ENCODE measurements at places on chromosomes 6 and 20.

- no peak for DNase-seq
Observed at GRCh38 chr6:126134491-126134890, 148.2 kb downstream of the TRMT11 start.

GRCh38 chr20:38471987-38472512 is 593 bp upstream of the RALGAPB start:
- no peak for DNase-seq

- no peak for DNase-seq
Observed at GRCh38 chr20:24786111-24786495, 163.0 kb upstream of the CST7 start.

DNA sequence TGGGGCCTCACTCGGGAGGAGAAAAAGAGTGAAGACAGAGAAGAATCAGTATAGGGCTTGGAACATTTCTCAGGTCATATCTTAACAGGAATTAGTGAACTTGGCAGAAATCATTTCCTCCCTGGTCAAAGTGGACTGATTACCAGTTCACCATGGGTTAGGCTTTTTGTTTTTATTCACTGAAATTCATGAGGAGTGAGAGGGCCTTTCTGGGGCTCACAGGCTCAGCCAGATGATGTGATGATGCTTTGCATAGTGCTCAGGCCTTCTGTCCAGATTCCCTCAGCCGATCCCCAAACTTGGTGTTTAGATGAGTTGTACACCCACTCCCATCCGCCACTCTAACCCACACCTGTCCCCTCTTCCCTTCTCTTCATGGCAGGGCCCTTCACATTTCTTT is 32.5 kb downstream of the SRSF3 start:
- no peak for DNase-seq

DNA sequence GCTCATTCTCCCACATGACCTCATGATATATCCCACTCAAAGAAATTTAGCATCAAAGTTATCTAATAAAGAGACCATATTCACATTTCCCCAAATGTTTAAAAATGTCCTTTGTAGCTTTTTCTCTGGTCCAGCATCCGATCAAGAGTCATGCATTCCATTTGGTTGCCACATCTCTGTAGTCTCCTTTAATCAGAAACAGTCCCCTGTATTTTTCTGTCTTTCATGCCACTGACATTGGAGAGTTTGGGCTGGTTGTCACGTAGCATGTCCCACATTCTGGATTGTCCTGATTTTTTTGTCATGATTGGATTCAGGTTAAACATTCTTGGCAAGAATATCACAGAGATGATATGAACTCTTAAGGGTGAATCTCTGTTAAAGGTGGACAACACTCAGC is 55.7 kb downstream of the SNX5 start:
- DNase-seq: no peak

DNA sequence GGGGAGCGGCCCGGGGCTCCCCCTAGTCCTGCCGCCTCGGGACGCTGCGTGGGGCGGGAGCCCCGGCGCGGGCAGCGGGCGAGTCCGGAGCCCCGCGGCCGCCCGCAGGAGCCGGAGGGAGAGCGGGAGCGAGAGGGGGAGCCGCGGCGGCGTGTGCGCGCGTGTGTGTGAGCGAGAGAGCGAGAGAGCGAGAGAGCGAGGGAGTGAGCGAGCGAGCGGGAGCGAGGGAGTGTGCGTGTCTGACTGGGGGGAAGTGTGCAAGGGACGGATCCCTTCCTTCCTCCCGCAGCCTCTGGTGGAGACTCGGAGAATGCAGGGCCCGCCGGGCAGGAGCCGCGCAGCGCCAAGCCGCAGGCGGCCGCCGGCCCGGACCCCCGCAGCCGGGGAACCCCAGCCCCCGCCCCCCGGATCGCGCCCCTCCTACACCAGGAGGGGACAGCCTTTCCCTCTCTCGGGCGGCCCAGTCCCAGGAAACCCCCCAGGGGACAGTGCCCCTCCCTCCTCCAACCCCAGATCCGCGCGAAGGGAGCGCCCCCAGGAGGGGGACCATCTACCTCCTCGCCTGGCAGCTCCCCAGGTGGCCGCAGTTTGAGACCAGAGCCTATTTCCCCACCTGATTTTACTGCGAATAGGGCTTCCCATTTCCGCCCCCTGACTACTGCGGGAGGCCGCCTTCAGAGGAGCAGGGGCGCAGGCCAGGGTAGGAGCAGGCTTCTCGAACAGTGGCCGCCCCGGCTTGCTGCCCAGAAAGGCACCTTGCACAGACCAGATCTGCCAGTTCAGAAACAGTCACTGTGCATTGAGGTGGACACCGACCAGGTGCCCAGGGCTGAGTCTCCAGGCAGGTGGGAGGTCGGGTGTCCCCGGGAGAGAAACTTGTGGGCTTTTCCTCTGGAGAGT is at the start of gene CDH22:
Gene CDH22, minus strand, starts transcription at position 241 of the 900 bp plus-strand sequence. CDS start 57,204 bp downstream, outside the sequence.
- DNase-seq: no peak

- peak; percentile 20 for DNase-seq
Observed at GRCh38 chr6:154154389-154154967, 115.4 kb downstream of the OPRM1 start.

GRCh38 chr20:24754691-24755090 is 194.4 kb upstream of the CST7 start:
- no peak for DNase-seq

DNA sequence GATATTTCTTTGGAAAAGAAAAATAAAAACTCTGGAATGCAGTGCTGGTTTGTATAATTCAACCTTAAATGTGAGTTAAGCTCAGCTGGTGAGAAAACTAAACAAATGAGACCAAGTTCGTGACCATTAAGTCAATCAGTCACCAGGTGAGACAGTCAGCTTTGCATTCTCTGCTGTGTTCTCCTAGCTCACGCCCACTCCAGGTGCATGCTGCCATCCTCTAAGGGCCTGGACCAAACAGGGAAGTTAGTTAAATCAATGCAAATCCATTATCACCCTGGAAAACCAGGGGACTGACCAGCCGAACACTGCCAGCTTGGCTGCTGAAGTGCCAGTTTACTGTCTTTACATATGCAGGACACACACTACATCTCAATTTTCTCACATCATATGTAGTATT is 7.2 kb downstream of the TPBG start:
- no peak for DNase-seq

DNA sequence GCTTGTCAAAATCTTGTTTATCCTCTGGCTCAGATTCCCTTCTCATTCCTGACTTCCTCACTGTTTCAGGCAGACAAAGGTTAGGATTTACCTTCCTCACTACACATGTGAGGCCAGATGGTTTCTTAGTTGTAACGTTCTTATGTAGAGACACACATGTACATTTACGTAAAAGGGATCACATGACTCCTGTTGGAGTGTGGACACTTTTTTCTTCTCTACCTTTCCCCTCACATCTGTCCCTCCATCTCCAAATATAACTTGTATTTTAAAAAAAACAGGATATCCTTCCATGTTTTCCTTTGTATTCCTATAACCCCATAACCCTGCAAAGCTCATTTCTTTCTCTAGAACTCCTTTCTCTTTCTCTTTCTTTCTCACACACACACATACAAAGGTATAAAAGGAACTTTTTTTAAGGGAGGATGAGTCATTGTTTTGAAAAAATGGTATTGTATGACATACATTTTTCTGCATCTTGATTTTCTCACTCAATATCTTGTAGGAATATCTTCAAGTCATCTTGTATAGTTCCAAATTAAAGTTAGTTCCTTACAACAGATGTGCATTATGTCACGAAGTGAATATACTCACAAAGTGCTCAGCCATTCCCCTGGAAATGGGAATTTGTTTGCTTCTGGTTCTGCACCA is 78.2 kb upstream of the SULF2 start:
- no peak for DNase-seq

DNA sequence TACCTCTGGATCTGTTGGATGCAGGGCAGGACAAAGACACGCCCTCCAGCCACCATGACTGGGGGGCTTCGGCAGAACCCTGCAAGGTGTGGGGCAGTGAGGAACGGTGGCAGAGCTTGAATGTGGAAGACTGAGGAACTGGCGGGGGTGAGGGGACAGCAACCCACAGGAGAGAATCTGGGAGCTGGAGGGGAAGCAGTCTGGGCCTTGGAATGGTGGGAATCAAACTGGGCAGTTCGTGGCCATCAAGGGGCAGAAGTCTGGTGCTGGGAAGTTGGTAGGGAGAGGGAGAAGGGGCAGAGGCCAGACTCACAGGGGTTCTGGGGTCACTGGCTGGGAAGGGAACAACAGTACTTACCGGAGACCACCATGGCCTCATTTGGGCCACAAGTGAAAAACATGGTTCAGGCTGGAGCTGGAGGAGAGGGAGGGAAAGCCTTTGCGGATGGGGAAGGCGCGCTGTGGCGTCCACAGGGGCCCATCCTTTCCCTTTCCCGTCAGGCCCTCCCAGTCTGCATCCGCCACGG is 635 bp downstream of the FLOT1 start:
- DNase-seq: no peak

- no peak for DNase-seq
Observed at GRCh38 chr20:33404281-33404680, 3.0 kb upstream of the CDK5RAP1 start.

DNA sequence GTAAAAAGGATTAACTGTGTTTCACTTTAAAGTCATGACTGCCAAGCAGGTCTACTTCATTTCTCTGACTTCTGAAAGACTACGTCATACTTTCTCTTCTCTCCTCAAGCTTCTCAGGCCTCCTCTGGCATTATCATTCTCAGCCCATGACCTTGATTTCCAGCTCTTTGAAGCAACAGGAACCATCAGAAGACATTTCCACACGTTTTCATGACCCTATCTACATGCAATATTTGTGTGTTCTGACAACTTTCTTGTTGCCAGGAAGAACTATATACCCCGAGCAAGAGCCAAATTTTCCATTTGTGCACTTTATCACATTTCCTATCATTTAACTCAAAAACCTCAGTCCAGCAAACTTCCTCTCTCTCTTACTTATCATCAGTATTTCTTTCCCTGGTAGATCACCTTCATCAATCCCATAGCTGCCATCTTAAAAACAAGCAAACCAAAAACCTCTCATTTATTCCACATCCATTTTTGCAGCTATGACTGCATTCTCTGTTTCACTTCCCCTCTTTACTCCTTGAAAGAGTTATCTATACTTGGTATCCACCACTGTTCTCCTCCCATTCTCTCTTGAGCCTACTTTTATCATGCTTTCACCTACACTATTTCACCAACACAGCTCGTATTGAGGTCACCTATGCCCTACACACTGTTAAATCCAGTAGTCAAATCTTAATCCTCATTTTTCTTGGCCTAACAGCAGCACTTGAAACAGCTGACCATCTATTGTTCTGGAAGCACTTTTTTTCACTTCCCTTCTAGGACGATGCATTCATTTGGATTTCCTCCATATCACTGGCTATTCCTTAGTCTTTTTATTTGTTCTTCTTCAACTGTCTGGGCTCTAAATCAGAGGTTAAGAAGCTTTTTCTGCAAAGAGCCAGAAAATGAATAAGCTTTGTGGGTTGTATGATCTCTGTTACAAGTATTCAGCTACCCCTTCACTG is 47.1 kb downstream of the STX7 start:
- no peak for DNase-seq

GRCh38 chr20:39249798-39250197 is 287.7 kb downstream of the DHX35 start:
- DNase-seq: no peak

- DNase-seq: no peak
Observed at GRCh38 chr20:18984238-18985200, 170.9 kb downstream of the SCP2D1 start.

GRCh38 chr6:1665214-1665613 is 55.5 kb downstream of the FOXC1 start:
- DNase-seq: no peak

DNA sequence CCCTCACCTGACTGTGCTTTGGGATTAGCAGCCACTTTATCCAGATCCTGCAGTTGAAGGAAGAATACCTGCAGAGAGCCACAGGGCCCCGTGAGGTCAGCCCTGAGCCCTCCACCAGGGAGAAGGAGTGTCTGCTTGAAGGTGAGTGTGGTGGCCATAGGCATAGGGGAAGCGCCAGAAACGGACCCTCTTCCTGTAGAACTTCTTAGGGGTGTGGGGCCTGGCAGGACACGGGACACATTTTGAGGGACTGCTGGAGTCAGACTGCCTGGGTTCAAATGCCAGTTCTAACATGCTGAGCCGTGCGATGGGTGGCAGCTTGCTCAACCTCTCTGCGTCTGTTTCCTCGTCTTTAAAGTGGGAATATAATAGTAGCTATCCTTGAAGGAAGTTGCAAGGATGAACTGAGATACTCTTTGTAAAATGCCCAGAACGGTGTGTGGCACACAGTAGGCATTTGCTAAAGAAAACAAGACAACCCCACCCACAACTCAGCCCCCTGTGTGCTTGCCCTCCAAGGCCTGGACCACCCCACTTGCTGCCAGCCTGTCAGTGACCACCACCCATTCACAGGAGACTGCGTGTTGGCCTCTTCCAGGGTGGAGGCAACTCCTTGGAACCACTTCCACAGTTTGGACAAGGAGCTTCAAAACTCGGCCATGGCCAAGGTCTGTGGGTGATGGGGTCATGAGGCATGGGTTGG is 4.8 kb upstream of the BAK1 start:
- no peak for DNase-seq

DNA sequence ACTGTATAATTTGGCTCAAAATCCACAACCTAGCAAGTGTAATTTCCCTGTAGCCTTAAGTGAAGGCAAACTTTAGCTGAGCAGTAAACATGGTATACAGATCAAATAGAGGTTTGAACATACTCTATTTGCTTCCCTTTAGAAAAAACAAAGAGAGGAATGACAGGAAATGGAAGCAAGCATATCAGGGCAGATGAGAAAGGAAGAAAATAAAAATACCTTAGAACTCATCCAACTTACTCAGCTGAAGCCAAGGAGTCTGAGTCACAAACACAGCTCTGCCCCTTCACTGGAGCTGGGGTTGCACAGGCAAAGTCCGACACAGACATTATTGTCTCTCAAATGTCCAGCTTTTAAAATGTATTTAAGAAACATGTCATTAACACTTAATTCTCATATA is 379.9 kb upstream of the IRAK1BP1 start:
- DNase-seq: no peak

- no peak for DNase-seq
Observed at GRCh38 chr20:19094959-19095541, 117.4 kb upstream of the SLC24A3 start.

DNA sequence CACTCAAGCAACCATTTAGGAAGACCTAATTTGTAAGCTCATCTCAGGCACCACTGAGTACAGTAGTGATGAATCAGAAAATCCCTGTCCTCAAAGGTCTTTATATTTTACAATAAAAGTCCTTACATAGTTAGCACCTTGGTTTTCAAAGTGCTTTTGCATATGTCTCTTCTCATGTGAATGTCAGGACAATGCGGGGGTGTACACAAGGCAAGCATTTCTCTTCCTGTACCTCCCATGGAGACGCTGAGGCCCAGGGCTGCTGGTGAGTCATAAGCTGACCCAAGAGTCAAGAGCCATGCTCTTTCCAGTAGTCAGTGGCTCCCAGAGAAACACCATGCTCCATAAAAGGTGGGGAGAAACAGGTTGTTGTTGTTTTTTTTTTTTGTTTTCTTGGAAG is 174.0 kb downstream of the GJA10 start:
- DNase-seq: no peak

DNA sequence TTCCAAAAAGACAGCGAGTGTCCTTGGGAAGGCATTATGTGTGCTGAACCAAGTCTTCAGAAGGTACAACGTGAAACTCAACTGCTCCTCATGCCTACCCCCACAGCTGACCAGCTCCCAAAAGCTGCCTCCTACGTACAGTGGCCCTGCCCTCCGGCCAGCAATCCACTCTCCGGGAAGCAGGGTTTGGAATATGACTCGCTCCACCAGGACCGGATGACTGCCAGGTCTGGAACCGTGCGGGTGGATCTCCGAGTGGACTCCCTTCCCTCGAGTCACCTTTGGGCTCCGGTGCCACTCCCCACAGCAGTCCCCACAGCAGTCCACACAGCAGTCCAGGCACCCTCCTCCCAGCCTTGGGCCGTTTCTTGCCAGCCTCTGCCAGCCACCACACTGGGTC is 4.3 kb downstream of the ZBTB46 start:
- DNase-seq: no peak

GRCh38 chr20:53002786-53003185 is 30.6 kb downstream of the TSHZ2 start:
- no peak for DNase-seq
